NCI-H748 treated with DMSO at 0.1 percent for 48 hours (cell line): ENCODE measurements at places on chromosomes 13 and 19.

- no peak for DNase-seq
Observed at GRCh38 chr13:46556418-46556779, 3.4 kb downstream of the LRCH1 start.

- DNase-seq, result no peak
Observed at GRCh38 chr13:42173789-42174343, 98.1 kb upstream of the AKAP11 start.

- no peak for DNase-seq
Observed at GRCh38 chr19:47022140-47022536, 2.5 kb downstream of the NPAS1 start.

- DNase-seq, result no peak
Observed at GRCh38 chr19:1183543-1184172, 9.6 kb upstream of the SBNO2 start.

DNA sequence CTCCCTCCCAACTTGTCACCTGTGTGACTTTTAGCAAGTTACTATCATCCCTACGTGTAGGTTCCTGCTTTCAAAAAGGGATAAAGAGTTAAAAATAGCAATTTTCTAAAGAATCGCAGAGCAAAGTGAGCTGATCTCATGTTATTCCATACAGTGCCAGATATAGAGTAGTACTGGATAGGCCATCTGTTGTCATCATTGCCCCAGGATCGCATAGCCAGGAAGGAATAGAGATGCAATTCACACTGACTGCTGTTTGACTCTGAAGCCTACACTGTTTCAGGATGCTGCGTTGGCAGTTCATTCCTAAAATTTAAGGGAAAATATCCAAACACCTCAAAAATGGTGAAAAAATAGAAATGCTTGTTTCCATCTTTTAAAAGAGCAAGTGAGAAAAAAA, 138.9 kb downstream of the SHISA2 start:
- DNase-seq, result no peak

DNA sequence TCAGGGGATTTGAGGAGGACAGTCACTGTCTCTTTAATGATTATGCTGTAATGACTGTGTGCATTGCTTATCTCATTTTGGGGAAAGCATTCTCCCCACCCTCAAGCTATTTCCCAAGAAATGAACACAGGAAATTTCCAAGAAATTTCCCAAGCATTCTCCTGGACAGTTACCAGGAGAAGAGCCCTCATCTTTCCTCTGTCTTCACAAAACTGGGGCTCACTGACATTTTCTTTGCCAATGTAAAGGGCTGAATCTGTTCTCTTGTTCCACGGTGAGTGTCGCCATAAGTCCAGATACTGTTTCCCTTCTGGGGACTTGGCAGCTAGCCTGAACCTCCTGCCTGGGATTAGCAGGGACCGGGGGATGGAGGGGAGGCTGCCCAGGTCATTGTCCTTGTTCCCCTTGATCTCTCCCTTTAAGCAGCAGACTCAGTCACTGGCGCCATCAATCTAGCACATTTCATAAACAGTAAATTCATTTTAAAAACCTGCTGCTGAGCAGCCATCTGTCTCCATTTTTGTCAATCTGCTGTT, 172.8 kb downstream of the DNAJC15 start:
- DNase-seq, result no peak

DNA sequence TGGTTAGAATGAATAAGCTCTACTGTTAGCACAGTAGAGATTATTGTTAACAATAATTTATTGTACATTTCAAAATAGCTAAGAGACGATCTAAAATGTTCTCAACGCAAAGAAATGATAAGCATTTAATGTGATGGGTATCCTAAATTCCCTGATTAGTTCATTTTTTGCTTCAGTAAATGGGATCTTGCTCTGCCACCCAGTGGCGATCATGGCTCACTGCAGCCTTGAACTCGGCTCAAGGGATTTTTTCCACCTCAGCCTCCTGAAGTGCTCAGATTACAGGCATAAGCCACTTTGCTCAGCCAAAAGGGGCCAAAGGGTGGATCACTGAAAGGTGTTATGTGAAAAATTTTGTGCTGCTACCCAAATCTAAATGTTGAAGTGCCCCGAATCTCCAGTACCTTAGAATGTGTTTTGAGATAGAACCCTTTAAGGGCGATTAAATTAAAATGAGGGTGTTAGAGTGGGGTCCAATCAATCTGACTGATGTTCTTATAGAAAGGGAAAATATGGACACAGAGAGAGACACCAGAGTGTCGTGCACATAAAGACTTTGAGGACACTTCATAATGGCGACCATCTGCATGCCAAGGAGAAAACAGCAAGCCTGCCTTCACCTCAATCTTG, 31.5 kb upstream of the ZNF766 start:
- DNase-seq, result peak; percentile 28

DNA sequence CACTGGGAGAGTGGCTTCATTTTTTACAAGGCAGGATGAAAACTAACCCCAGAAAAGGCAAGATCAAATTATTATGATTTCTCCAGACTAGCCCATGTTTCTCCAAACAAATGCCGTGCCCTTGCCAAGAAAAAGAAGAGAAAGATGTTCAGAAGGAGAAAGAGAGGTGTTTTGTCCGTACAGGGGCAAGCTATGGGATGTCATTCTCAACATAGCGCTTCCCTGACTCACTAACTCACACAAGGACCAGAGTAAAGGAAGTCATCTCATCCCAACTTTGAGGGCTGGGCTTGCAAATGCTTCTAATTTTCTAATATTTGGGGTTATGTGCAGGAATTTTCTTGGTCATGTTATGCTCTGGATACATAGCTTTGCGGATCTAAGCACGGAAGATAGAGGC, 224.2 kb upstream of the MAB21L1 start:
- no peak for DNase-seq

GRCh38 chr13:110531671-110532083, 29.8 kb downstream of the RAB20 start:
- DNase-seq, result no peak

DNA sequence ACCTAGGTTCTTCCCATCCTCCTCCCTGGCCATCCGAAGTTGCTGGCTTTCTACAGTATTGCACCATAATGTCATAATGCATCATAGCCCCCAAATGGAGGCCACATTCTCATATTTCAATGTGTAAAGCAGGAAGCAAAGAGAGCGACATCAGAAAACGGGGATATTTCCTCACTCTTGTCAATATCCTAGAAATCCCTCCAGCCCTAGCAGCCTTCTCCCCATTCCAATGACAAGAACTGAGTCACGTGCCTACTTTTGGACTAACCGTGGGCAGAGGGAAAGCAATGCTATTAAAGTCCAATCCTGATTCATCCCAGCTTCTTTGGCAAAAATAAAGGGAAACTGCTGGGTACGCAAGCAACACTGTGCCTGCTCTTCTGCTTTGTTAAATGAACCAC, 4.3 kb upstream of the RAP2A start:
- peak; percentile 53 for DNase-seq

DNA sequence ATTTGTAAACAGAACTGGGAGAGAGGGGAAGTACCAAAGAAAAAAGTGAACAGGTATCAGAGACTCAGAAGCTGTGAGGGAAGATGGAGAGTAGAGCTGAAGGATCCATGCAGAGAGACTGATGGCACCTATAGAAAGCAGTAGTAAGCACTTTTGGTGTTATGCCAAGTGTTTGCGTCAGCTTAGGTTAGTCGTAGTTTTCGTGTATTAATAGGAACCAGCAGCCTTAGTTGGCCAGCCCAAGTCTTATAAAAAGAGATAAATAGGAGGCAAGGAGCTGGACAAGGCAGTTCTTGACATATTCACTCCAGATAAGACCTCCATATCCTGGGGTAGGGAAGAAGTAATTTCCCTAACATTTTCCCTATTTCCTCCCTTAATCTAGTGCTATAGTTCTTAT, 214.2 kb downstream of the OXGR1 start:
- DNase-seq, result no peak

DNA sequence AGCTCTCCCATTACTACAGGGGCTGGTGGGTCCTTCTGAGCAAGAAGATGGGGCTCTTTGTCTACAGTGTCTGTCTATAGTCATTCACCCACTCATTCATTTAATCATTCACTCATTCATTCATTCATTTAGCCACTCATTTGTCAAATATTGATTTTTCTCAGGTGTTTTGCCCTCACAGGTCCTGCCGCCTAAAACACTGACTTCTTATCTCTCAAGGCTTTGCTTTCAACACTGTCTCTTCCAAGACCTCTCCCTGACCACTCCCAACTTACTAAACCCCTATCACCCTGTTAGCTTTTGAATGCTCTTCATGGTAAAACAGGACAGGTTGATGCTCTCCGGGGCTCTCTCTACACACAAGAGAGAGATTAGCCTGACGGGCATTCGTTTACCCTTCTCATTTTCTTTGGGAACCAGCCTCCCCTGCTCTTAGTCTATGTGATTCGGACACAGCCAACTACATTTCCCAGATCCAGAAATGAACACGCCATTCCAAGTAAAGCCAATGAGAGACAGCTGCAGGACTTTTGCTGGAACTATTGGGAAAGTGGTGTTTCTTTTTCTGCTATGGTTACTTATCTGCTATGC, 22.7 kb downstream of the FAM187B start:
- no peak for DNase-seq

GRCh38 chr19:14091813-14092462, 1.4 kb upstream of the SAMD1 start:
- DNase-seq, result no peak

GRCh38 chr13:113207890-113208420, 514 bp downstream of the PCID2 start:
- peak; percentile 13 for DNase-seq

DNA sequence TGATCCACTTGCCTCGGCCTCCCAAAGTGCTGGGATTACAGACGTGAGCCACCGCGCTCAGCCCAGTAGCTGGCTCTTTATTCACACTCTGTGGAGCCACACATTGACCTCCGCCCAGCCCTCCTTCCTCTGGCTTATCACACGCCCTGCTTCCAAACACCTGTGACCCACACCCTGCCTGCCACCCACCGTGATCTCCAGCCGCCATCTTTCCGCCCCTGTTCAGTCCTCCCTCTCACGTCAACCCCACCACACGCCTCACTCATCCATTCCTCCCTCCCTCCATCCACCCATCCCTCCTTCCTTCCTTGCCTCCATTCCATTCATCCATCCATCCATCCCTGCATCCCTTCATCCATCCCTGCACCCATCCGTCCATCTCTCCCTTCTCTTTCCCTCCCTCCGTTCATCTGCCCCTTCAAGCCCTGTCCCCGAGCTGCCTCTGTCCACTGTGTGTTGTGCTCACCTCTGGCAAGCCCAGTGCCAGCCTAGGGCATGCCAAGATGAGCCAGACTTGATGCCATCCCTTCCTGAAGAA, 17.6 kb downstream of the ZNF296 start:
- no peak for DNase-seq

GRCh38 chr19:14139944-14140343, 3.6 kb upstream of the ASF1B start:
- DNase-seq, result no peak

GRCh38 chr13:107329991-107330390, 762.1 kb upstream of the ARGLU1 start:
- peak; percentile 16 for DNase-seq

DNA sequence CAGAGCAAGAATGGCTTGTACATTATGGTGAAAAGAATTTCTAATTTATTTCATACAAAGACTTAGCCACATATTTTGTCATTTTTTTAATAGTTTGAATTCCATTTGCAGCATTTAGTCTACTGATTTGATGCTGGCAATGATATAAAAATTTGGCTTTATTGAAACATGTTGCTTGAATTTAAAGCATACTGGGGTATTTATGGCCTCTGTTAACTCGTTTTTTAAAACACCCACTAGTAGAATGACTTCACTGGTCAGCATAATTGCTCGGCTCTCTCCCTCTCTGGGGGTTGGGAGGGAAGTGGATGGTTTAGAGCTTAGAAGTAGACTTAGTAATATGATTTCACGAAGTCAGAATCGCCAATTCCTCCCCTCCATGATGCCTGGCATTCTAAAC, 354.9 kb upstream of the HTR2A start:
- DNase-seq, result no peak

DNA sequence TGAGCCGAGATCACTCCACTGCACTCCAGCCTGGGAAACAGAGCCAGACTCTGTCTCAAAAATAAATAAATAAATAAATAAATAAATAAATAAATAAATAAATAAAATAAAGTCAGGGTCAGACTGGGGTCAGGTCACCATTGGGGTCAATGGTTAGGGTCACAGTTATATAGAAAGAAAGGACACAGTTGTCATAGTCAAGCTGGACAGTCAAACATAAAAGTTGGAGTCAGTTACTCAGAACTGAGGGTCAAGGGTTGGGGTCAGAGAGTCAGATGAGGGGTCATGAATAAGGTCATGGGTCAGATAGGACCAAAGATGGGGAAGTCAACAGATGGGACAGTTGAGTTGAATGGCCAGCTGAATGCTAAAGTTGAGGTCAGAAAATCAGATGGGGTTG, 16.7 kb upstream of the EPOR start:
- DNase-seq, result no peak

- DNase-seq, result no peak
Observed at GRCh38 chr19:8404391-8405151, 8.5 kb upstream of the MARCHF2 start.

DNA sequence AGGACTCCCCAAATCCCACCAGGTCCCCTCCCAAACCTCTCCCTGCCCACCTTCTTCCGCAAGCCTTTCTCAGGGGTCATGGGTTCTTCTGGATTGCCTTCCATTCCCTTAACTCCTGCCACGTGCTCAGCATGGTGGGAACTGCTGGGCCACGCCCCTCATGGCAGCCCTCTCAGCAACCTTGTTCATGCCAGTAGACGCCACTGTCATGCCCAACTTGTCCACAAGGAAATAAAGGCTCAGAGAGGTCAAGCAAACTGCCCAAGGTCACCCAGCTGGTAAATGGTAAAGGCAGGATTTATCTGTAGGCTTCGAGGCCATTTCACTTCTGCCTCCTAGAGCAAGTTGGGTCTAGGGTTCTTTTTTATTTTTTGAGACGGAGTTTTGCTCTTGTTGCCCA, 10.9 kb downstream of the PRAM1 start:
- no peak for DNase-seq

DNA sequence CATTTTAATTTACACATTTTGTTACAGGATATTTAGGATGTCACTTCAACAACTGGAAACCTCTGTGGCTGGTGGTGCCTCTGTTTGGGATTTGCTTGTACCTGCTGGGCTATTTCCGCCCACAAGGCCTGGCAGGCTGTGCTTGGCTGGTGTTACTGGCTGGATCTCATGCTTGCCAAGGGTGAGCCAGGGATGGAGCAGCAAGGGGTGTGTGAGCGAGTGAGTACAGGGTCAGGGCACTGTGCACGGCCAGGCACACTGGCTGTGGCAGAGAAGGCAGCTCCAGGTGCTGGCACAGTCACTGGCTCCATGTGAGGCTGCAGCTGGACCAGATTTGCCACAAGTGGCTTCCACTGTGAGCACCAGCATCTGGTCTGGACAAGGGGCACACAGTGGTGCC, 1254.8 kb downstream of the SLITRK5 start:
- no peak for DNase-seq

- DNase-seq, result no peak
Observed at GRCh38 chr19:52227196-52227940, 37.5 kb downstream of the PPP2R1A start.

GRCh38 chr19:58434217-58434616, 5.7 kb downstream of the ZNF132 start:
- DNase-seq, result no peak

DNA sequence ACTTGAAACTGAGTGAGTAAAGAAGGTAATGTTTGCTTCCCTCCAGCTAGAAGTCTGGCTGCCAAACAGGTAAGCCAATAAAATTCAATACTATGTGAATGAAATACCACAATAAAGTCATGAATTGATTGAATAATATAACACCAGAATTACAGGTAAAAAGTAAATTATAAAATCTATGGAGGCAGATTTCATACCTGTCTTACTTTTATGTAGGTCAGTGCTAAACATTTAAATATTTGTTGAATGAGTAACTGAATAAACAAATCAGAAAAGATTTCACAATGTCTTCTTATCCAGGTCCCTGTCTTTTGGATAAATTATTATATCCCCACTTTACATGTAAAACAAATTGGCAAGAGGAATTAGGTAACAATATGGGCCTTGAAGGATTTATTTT, 62.7 kb downstream of the MICU2 start:
- DNase-seq, result no peak
